Mammary microvascular endothelial cell (primary cell): ENCODE measurements at places on chromosomes 2 and 18. TPM values are rescaled to one million over a fixed set of nuclear protein-coding genes. Genes with fewer than 3 reads are reported as not detected.

CPO gene
- not detected in 2 replicates for total RNA-seq

CNOT11 gene
- 40.4 and 47.3 TPM in 2 replicates for total RNA-seq

ZBTB7C gene
- not detected in 2 replicates for total RNA-seq

DHRS9 gene
- not detected in 2 replicates for total RNA-seq

CELF4 gene
- total RNA-seq: not detected in 2 replicates

CHRNG gene
- total RNA-seq: not detected in 2 replicates

L3MBTL4 gene
- total RNA-seq: 1.00 and 2.9 TPM in 2 replicates

REG1B gene
- not detected in 2 replicates for total RNA-seq

ABCG5 gene
- total RNA-seq: not detected in 2 replicates

GATA6 gene
- 2.0 and 3.8 TPM in 2 replicates for total RNA-seq

CCDC102B gene
- total RNA-seq: 0.40 and 0.49 TPM in 2 replicates

CLIP4 gene
- total RNA-seq: 16.3 and 17.4 TPM in 2 replicates

RIT2 gene
- not detected in 2 replicates for total RNA-seq

MFSD2B gene
- 0.20 and 0.59 TPM in 2 replicates for total RNA-seq

FKBP1B gene
- 15.6 and 21.6 TPM in 2 replicates for total RNA-seq

SOCS6 gene
- 9.4 and 12.4 TPM in 2 replicates for total RNA-seq

MAL gene
- not detected in 2 replicates for total RNA-seq

GALNT14 gene
- 2.1 and 5.9 TPM in 2 replicates for total RNA-seq

CYTIP gene
- not detected in 2 replicates for total RNA-seq

TRIM43 gene
- total RNA-seq: not detected in 2 replicates

RIOK3 gene
- total RNA-seq: 45.0 and 49.8 TPM in 2 replicates

DNMT3A gene
- total RNA-seq: 10.2 and 10.9 TPM in 2 replicates

GAL3ST2 gene
- not detected in 2 replicates for total RNA-seq

ZNF396 gene
- 0.67 TPM in 1 of 2 replicates, not detected in the other for total RNA-seq
